Stomach (tissue), 19 donors: ENCODE measurements at places on chromosomes 5 and 9. TPM values are rescaled to one million over a fixed set of nuclear protein-coding genes. Genes with fewer than 3 reads are reported as not detected.
A peak's percentile ranks its signal among the peaks of the same experiment; 100 is the strongest.

Gene OR1N1
- total RNA-seq = not detected

- no peak for DNase-seq
- no peak overlapping the region for H3K4me3 ChIP-seq
- no peaks in the 10 kb centered on the region for H3K4me1 ChIP-seq
- peaks cover 71% of the 10 kb centered on the region for H3K36me3 ChIP-seq
- H3K27me3 ChIP-seq = no peaks in the 10 kb centered on the region
- no peak overlapping the region for H3K27ac ChIP-seq
Measured at GRCh38 chr5:77046416-77047073, 16.3 kb downstream of the AGGF1 start.

DNA sequence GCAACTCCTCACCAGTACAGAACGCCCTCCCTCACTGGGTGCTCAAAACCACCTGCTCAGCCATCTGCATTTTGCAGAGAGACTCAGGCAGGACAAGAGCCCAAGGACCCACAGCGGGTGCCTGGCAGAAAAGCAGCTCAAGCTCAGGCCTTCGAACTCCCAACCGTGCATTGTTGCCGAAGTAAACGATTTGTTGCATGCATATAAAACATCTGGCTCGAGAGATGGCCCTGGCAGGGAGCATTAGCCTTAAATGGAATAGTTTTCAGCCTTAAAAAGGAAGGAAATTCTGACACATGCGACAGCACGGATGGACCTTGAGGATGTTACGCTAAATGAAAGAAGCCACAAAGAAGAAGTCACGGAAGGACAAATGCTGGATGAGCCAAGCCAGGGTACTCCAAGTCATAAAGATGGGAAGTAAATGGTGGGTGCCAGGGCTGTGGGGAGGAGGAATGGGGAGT, 160.4 kb upstream of the PHYKPL start:
- DNase-seq = no peak
- no peak overlapping the region for H3K4me3 ChIP-seq
- no peaks in the 10 kb centered on the region for H3K36me3 ChIP-seq
- H3K27ac ChIP-seq = no peak overlapping the region

DNA sequence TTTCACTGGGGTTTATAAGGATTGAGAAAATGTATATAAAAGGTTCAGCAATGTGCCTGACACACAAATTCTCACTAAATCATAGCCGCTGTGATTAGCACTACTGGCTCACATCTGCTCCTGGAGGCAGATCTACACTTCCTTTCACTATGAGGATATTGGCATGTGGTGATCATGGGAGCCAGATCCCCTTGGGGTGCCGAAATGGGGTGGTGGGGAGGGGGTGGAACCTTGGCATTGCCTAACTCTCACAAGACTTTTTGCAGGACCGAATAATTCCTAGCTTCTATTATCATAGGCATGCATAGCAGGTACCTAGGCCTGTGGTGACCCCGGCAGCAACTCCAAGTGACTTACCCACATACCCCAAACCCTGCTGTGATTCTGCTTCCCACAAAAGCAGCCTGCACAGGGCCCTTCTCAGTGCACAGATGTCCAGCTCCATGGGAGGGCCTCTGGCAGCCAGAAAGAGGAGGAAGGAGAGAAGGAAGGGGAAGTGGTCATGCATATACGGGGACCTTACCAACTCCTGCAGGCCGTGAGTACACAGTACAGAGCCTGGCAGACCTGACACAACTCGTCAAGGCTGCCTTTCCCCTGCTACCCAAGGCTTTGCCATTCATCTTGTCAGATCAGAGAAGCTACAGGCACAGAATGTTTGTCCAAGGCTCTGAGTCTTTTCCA, 61.3 kb upstream of the IQGAP2 start:
- no peak overlapping the region for H3K27ac ChIP-seq
- H3K4me3 ChIP-seq = no peak overlapping the region
- no peaks in the 10 kb centered on the region for H3K36me3 ChIP-seq

DNA sequence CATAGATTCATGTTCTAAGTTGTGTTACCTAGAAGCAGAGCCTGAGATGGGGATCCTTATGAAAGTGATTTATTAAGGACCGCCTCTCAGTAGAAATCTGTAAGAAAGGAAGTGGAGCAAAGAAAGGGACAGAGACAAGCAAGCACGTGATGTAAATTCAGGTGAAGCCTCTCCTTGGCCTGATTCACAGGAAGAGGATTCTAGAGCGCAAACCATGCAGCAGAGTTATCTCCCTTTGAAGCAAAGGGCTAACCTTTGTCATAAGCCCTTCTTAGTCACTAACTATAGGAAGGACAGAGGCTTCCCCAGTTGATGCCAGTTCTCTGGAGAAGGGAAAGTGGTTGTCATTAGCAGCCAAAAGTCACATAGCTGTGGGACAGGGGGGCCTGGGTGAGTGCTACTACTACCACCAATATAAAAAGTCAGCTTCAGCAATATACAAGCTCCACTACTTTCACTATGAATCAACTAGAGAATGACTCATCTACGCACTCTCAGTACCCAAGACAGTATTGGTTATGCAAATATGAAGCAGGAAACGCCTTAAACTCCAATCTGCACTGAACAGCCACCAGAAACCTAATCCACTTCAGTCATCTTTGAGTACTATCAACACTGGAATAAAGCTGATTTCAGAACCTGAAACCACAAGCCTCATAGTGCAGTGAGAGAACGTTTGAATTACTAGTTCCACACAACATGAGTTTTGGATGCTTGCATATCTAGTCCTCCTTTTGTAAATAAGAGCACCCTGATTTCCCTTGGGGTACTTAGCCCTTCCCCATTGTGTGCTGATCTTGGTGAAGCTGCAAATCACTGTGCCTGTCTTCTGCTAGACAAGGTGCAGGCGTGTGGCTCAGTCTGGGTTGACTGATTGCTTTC, 162.7 kb downstream of the ZNF608 start:
- H3K4me1 ChIP-seq = peaks cover 24% of the 10 kb centered on the region
- H3K27ac ChIP-seq = no peak overlapping the region
- no peaks in the 10 kb centered on the region for H3K27me3 ChIP-seq
- DNase-seq = peak; percentile 64

Gene IDNK
- total RNA-seq = not detected

- no peaks in the 10 kb centered on the region for H3K27me3 ChIP-seq
- peak; percentile 38 for DNase-seq
- H3K4me3 ChIP-seq = no peak overlapping the region
- no peaks in the 10 kb centered on the region for H3K36me3 ChIP-seq
- no peak overlapping the region for H3K27ac ChIP-seq
Measured at GRCh38 chr5:98309785-98310598, 463.5 kb upstream of the RGMB start.

Gene NRG2
- total RNA-seq = not detected

DNA sequence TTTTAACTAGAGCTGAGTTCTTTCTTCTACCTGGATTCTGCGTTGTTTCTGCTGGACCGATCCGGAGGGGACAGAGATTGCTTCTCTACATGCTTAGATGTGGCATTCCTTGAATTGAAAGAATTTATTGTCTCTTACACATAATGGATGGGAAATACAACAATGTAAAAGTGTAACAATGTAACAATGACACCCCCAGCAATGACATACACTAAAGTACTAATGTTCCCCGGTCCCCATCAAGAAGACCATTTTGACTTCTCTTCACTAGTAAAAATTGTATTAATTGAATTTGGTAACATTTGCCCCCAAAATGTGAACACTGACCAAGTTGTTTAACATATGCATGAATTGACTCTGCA, 760.2 kb downstream of the TAF11L14 start:
- no peaks in the 10 kb centered on the region for H3K27me3 ChIP-seq
- no peak for DNase-seq
- no peaks in the 10 kb centered on the region for H3K4me1 ChIP-seq

DNA sequence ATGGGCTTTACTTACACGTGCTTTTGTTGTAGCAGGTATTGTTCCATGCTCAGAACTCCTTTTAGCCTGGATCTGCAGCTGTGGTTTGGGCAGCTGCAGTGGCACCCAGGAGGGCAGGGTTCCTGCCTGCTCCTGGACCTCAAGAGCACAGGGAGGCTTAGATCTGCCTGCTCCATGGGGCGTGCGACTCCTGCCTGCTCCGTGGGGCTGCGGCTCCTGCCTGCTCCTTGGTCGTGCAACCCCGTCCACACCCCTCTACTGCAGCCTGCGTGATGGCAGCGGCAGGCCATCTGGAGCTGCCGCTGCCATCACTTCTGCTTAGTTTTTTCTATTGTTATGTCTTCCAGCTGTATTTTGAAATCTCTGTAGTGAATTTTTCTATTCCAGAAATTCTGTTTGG, 11.7 kb upstream of the UGT3A2 start:
- H3K27me3 ChIP-seq = no peaks in the 10 kb centered on the region
- DNase-seq = no peak
- no peak overlapping the region for H3K27ac ChIP-seq
- H3K4me3 ChIP-seq = no peak overlapping the region
- H3K4me1 ChIP-seq = no peaks in the 10 kb centered on the region

DNA sequence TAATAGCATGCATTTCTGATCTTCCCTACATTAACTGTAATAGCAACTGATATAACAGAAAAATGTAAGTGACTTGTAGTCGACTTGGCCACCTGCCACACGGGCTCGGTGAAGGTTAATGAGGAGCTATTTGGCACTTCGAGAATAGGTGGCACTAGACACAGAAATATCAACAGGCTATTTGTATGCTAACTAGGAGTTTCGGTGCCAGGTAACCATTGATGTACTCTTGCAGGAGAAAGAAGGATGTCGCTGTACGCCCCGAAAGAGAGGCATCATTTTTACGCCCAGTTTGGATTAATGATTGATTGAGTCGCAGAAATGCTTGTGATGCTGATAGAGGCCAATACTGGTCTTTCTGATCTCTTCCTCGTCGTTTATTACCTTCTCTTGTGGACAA, 516 bp upstream of the DMRT2 start:
- H3K27me3 ChIP-seq = peaks cover 93% of the 10 kb centered on the region
- peak overlapping the region; percentile 23 for H3K4me3 ChIP-seq
- H3K4me1 ChIP-seq = peaks cover 45% of the 10 kb centered on the region
- DNase-seq = no peak
- H3K36me3 ChIP-seq = no peaks in the 10 kb centered on the region

Gene C9orf50
- not detected for total RNA-seq

- H3K4me3 ChIP-seq = no peak overlapping the region
- no peaks in the 10 kb centered on the region for H3K27me3 ChIP-seq
- H3K27ac ChIP-seq = no peak overlapping the region
- no peaks in the 10 kb centered on the region for H3K36me3 ChIP-seq
Measured at GRCh38 chr5:90092734-90093133, 316.8 kb downstream of the CETN3 start.

- no peaks in the 10 kb centered on the region for H3K4me1 ChIP-seq
- no peak overlapping the region for H3K27ac ChIP-seq
- DNase-seq = no peak
- H3K4me3 ChIP-seq = no peak overlapping the region
- H3K27me3 ChIP-seq = no peaks in the 10 kb centered on the region
Measured at GRCh38 chr5:171715551-171715950, 70.1 kb upstream of the SMIM23 start.

- no peak overlapping the region for H3K27ac ChIP-seq
- DNase-seq = peak; percentile 1
- H3K36me3 ChIP-seq = no peaks in the 10 kb centered on the region
- no peak overlapping the region for H3K4me3 ChIP-seq
- H3K4me1 ChIP-seq = no peaks in the 10 kb centered on the region
Measured at GRCh38 chr5:58048954-58049353, 410.9 kb downstream of the PLK2 start.

- no peak for DNase-seq
- no peak overlapping the region for H3K4me3 ChIP-seq
- H3K27ac ChIP-seq = no peak overlapping the region
- no peaks in the 10 kb centered on the region for H3K36me3 ChIP-seq
- H3K27me3 ChIP-seq = no peaks in the 10 kb centered on the region
Measured at GRCh38 chr5:6805841-6806240, 92.6 kb downstream of the TENT4A start.

DNA sequence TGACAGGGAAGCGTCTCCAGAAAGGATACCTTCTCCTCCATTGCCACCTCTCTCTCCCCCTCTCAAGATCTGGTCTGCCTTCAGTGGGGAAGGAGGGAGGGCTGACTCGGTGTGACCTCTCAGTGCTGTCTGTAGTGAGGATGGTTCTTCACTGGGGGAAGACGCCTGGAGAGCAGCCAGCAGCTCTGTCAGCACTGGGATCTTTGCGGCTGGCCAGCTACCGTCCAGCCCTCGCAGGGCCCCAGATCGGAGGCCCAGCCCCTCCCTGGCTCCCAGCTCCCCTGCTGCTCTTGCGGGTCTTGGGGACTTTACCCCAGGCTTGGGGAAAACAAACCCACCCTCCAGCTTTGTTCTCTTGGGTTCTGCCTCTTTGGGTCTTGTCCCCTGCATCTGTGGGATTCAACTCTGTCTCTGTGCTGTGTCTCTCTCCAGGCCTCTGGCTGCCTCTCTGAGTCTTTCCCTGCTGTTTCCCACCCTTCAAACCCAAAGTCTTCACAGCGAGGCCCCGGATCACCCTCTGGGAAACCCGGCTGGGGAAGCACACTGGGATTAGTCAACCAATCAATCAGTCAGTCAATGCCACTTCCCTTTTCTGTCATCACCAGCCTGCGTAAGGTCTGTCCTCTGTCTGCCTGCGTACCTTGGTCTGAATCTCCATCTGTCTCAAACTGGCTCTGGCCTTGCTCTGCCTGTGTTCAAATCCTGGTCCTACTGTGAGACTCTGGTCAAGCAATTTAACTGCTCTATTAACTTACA, 23.0 kb downstream of the FGF18 start:
- no peak overlapping the region for H3K4me3 ChIP-seq
- DNase-seq = no peak

GRCh38 chr9:127884976-127885490, 7.6 kb upstream of the AK1 start:
- peak overlapping the region; percentile 50 for H3K27ac ChIP-seq
- H3K27me3 ChIP-seq = no peaks in the 10 kb centered on the region
- H3K4me3 ChIP-seq = no peak overlapping the region
- no peak for DNase-seq
- H3K36me3 ChIP-seq = peaks cover 61% of the 10 kb centered on the region
- H3K4me1 ChIP-seq = peaks cover 11% of the 10 kb centered on the region

Gene PKD2L2
- total RNA-seq = not detected

GRCh38 chr9:131740898-131741297, 1.0 kb upstream of the RAPGEF1 start:
- peak; percentile 47 for DNase-seq
- no peak overlapping the region for H3K27ac ChIP-seq
- no peaks in the 10 kb centered on the region for H3K27me3 ChIP-seq
- H3K36me3 ChIP-seq = no peaks in the 10 kb centered on the region
- peaks cover 43% of the 10 kb centered on the region for H3K4me1 ChIP-seq
- no peak overlapping the region for H3K4me3 ChIP-seq

Gene SPATA31A3
- not detected for total RNA-seq

- H3K27ac ChIP-seq = no peak overlapping the region
- no peak overlapping the region for H3K4me3 ChIP-seq
- H3K27me3 ChIP-seq = no peaks in the 10 kb centered on the region
- no peak for DNase-seq
- H3K4me1 ChIP-seq = no peaks in the 10 kb centered on the region
Measured at GRCh38 chr5:67561151-67561932, 364.7 kb upstream of the CD180 start.

Gene CORO2A
- total RNA-seq = 10.5 TPM

GRCh38 chr9:69627281-69627680, 44.9 kb downstream of the APBA1 start:
- H3K27ac ChIP-seq = no peak overlapping the region
- H3K4me1 ChIP-seq = no peaks in the 10 kb centered on the region
- no peaks in the 10 kb centered on the region for H3K27me3 ChIP-seq
- no peak overlapping the region for H3K4me3 ChIP-seq
- H3K36me3 ChIP-seq = no peaks in the 10 kb centered on the region

Gene ANKDD1B
- 11.6 TPM for total RNA-seq
